ENCODE measurements at places on chromosomes 7 and 10.

DNA sequence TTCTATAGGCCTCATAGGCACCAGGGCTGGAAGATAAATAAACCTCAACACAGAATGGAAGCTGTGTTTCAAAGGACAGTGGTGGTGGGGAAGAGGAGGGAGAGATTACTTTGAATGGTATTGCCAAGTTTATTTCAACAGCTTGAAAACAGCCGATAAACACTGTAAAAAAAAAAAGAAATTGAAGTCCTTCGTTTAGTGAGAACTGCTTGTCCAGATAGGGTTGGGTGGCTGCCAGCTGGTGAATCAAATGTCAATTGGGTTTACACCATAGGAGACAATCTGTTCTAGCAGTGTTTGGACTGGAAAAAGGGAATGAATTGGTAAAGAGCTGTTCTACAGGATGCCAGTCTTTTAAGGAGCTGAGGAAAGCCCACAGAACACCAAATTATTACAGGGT is 254.8 kb downstream of the PHF14 start:
- peak; percentile 58 for DNase-seq

- DNase-seq: peak; percentile 92
Measured at GRCh38 chr7:85483177-85483576, 296.3 kb upstream of the SEMA3D start.

DNA sequence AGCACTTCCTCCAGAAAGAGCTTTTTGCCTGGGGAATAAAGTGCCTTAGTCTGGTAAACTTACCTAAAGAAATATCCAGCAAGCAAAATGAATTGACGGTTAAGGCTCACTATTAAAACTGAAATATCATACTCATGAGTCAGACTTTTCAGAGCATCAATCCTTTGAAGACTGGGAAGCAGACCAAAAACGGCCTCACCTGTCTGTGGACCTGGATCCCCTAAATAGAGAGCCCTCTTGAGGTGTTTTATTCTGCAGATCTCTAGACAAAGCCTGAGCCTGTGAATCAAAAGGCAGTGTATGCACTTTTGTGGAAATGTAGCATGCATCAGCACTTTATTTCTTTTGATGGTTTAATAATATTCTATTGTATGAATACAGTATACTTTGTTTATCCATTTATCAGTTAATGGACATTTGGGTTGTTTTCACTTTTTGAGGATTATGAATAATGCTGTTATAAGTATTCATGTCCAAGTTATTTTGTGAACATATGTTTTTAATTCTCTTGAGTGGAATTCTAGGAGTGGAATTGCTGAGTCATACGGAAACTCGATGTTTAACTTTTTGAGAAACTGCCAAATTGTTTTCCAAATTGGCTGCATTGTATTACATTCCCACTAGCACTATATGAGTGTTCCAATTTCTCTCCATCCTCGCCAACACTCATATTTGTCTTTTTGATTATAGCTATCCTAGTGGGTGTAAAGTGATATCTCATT is 449.0 kb upstream of the IGFBP3 start:
- peak; percentile 98 for DNase-seq

DNA sequence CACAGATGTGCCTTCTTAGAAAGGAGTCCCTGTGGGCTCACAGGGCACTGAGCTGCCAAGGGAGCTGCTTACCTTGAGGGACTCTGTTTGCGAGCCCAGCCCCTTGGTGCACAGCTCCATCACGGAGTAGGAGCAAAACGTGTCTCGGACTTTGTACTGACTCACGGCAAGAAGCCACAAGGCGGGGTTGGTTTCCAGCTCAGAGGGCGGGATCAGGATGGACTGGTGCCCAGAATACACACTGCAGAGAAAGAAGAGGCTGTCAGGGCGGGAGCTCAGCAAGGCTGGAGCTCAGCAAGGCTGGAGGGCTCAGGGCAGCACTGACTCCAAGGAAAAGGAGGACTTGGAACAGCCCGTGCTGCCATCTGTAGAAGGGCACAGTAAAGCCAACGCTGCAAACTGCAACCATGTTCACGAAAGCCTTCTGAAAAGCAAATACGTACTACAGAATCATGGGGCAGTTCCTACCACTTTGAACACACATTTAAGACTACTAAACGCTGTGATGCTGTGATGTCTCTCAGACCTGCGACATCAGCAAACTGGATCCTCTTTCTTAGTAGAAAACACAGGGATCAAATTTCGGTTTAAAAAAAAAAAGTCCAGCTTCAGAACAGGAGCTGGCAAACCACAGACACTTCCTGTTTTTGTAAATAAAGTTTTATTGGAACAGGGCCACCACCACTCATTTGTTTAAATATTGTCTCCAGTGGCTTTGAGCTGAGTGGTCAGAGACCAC is 194.3 kb downstream of the ZMYND11 start:
- DNase-seq: peak; percentile 95

DNA sequence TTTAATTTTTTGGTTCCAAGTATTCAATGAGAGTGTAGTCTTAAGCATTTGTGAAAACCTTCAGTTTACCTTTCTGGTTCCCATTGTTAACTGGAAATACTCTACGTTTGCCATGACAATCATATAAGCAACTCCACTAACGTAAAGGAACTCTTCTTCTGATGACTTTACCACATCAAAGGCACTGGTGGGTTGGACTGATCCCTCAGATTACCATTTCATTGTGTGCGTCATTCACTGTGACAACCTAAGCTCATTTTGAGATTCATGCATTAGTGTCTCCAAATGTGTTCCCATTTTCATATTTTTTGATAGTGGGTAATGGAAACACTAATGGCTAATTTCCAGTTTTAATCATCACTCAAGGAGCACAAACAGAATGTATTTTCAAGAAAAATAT is 119.9 kb upstream of the COL1A2 start:
- DNase-seq: no peak

- no peak for DNase-seq
Measured at GRCh38 chr7:25839084-25839769, 312.8 kb upstream of the NFE2L3 start.

GRCh38 chr10:93267521-93267920 is 193.8 kb downstream of the CYP26A1 start:
- no peak for DNase-seq

DNA sequence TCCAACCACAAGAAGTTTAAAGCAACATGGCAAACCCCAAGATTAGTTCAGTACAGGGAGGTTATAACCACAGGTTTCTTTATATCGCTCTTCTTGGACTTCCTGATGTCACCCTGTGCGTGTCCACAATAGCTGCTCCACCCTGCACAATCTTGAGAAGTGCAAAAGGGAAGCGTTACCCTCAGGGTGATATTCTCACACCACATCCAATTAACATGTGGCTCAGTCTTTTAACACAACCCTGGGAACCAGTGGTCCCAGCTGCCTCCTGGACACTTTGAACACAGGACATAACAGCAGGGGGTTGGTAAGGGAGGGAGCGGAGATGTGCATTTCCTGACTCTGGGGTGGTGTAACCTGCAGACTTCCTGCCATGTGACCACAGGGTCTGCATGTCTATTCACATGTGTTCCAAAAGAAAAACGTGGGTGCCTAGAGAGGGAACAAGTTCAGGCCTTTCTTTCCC is 64.6 kb downstream of the GSAP start:
- DNase-seq: no peak

DNA sequence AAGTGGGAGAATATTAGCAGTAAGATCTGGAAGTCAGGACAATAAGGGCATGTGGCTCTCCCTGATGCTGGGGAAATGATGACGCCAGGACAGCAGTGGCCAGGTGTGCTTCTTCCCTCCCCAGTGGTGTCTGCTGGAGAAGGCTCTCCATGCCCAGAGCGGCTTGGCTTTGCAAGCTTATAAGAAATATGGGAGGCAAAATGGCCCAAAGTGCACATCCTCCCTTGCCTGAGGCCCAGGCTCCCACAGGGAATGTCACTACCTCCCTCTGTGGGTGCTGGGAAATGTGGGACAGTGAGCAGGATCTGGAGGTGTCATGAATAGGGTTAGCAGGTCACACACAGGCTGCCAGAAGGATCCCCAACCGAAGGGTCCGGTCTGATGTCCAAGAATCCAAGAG is 17.1 kb upstream of the ZNF488 start:
- DNase-seq: no peak

DNA sequence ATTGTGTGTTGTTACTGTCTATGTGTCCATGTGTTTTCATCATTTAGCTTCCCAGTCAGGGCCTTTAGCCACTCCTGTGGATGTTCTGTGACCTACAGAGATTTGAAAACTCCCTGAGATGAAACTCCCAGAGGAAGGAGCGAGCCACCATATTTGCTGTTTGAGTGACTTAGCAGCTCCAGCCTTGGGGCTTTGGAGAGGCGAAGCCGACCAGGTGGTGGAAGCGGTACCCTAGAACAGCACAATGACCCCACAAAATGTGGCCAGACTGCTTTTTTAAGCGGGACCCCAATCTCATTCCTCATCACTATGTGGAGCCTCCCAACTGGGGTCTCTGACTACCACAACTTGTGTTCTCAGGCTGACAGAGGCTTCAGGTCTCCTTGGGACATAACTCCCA is 323.9 kb upstream of the KCND2 start:
- no peak for DNase-seq

DNA sequence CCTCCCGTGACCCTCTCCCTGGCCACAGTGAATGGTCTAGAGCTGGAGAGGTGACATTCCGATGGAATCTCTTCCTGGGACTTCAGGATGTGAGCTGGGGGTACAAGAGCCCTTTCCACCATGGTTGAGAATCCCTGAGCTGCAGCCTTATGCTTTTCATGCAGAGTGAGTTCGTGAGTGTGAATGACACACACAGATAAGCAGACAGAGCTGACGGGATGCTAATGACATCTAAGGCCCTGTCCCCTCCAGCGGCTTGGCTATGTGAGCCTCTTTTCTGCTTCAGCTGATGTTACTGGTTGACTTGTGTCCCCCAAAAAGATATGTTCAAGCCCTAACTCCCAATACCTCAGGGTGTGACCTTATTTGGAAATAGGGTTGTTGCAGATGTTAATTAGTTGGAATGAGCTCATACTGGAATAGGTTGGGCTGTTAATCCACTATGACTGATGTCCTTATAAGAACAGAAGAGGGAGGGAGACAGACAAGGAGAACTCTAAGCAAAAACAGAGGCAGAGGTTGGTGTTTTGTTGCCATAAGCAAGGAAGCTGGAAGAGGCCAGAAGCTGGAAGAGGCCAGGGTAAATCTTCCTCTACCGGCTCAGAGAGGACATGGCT is 111.1 kb upstream of the AFAP1L2 start:
- DNase-seq: no peak

GRCh38 chr7:143396625-143397556 is 11.8 kb downstream of the EPHA1 start:
- DNase-seq: no peak

DNA sequence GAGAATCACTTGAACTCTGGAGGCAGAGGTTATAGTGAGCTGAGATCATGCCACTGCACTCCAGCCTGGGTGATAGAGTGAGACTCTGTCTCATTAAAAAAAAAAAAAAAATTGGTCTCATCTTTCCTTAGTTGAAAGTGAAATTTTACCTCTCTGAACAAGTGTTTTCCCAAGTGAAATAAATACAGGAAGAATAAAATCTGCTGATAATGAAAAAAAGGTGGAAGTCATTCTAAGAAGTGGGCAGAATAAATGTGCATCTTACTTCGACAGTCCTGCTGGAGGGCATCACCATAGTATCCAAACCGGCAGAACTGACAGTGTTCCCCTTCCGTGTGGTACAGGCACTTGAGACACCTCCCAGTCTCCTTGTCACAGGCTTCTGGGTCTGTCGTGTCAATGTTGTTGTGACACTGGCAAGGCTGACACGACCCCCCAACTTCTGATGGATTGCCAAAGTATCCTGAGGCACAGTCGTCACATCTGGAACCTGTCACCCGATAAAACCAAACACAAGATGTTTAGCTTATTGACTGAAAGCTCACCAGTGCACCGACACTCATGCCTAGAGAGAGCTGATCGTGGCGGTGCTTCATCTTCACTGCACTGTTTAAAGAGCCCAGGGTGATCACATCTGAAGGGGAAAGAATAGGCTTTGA is 49.6 kb downstream of the LAMB1 start:
- no peak for DNase-seq

DNA sequence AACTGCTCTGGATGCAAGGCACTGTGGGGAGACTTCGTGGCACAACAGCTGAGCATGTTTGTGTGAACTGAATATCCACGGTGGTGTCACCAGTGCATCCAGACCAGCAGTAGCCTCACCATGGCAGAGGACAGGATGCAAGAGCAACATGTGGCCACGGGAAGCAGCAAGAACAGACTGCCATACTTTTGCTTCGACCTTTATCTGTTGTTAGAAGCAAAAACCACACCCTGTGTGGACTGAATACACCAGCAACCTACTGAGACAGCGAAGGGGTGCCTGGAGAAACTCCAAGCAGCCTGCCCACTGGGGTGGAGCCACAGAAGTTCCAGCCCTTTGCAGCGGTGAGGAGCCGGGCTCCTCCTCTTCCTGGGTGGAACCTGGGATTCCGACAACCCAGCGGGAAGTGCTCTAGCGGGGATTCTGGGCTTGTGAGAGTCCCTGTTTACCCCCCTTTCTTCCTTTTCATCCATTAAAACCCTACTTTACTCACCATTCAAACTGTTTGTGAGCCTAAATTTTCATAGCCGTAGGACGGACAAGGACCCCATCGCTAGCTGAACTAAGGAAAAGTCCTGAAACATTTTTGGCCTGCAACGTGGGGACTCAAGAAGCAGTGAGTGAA is 584.9 kb downstream of the GRM8 start:
- no peak for DNase-seq

DNA sequence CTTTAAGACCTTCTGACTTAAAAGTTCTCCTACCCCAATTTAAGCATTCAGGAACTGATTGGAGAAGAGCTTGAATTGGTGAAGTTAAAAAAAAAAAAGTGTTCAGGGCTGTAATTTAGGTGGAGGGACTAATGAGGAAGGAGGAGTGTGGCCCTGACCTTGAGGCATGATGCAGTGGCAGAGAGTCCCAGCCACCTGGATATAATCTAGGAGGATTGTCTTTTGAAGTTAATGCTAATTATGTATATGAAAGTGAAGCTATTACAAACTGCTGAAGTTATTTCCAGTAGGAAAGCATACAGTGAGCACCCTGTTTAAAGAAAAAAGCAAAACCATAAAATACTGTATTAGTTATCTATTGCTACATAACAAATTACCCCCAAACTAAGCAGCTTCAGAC is 31.5 kb downstream of the ADD3 start:
- no peak for DNase-seq

- DNase-seq: peak; percentile 8
Measured at GRCh38 chr10:95451568-95452524, 109.3 kb downstream of the SORBS1 start.

DNA sequence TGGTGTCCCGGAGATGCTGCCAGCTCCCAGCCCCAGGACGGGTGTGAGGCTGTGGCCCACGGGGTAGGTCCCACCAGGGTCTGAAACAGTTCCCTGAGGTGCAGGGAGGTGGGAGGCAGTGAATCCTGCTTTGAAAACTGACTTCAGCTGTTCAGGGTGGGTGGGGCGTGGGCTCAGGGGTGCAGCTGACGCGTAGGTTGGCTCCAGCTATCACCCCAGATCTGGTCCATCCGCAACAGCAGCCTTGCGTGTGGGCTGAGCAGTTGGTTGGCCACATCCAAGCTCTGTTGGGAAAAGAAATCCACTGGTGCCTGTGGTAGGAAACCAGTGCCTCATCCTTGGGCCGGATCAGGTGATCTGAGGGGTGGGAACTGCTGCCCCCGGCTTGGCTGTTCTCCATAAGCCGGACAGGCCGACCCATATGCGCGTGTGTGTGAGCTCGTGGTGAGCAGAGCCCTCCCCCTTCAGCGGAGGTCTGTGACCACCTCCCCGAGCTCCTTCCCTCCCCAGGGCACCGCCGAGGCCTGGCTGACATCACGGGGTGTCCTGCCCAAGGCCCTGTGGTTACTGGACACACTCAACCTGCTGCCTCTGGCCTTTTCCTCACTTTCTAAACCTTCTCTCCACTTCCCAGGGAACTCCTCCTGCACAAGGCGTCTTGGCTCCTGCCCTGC is 15.4 kb upstream of the FAM20C start:
- DNase-seq: no peak

- DNase-seq: peak; percentile 48
Measured at GRCh38 chr10:16909961-16910792, 93.0 kb upstream of the RSU1 start.

Data from fibroblast of skin of right biceps (primary cell).